ENCODE measurements at places on chromosomes 7 and 10.
A peak's percentile ranks its signal among the peaks of the same experiment; 100 is the strongest.

DNA sequence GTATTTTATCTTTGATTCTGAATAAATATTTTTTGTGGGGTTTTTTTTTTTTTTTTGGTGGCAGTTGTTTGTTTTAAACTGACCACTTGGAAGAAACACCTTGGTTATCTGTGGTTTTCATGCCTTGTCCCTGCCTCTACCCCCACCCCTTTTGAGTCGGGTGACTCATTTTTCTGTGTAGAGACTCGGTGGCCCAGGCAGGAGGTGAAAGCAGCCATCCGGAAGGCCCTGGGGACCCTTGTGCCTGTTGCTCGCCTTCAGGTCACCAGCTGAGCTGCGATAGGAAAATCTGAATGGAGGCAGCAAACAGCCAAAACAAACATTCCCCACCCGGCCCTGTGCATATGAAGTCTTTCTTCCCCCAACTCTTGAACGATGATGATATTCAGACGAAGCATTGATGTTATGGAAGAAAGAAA, 22.8 kb downstream of the CYP17A1 start:
- H3K27me3 ChIP-seq: no peaks in the 10 kb centered on the region
- H3K4me1 ChIP-seq: peaks cover 70% of the 10 kb centered on the region
- H3K4me3 ChIP-seq: no peak overlapping the region
- peak overlapping the region; percentile 98 for H3K27ac ChIP-seq

GRCh38 chr10:31274310-31274709, 44.7 kb upstream of the ZEB1 start:
- H3K4me3 ChIP-seq: no peak overlapping the region
- H3K27ac ChIP-seq: no peak overlapping the region

- DNase-seq: no peak
- H3K36me3 ChIP-seq: no peaks in the 10 kb centered on the region
- H3K4me3 ChIP-seq: no peak overlapping the region
- no peaks in the 10 kb centered on the region for H3K4me1 ChIP-seq
Measured at GRCh38 chr10:30284865-30285594, 64.0 kb downstream of the MTPAP start.

DNA sequence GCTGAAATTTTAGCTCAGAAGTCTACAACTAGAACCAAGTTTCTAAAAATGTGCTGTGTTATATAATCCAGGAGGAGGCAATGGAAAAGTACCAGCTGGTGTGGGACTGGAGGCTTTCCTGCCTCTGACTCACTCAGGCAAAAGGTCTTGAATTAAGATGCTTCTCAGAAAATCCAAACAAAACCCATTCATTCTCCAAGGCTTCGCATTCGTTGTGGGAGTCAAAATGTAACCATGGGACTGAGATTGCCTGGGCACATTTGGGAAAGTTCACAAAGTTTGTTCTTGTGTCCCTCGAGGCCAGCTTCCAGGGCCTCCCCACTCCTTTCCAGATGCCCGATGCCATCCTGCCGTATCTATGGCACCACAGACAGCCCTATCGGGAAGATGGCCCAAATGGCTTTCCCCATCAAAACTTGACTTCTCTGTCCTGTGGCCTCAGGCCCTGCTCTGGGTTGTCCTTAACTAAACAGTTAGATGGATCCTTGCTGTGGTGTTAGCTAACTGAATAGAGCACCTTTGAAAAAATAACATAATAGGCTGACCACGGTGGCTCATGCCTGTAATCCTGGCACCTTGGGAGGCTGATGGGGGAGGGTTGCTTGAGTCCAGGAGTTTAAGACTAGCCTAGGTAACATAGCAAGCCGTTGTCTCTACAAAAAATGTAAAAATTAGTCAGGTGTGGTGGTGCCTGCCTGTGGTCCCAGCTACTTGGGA, 180.5 kb downstream of the PFKFB3 start:
- no peak for DNase-seq
- H3K4me3 ChIP-seq: no peak overlapping the region
- H3K27me3 ChIP-seq: no peaks in the 10 kb centered on the region
- H3K27ac ChIP-seq: peak overlapping the region; percentile 25

GRCh38 chr7:13852281-13852968, 137.0 kb downstream of the ETV1 start:
- no peak overlapping the region for H3K4me3 ChIP-seq
- H3K4me1 ChIP-seq: no peaks in the 10 kb centered on the region
- no peak for DNase-seq
- H3K27me3 ChIP-seq: no peaks in the 10 kb centered on the region
- H3K27ac ChIP-seq: no peak overlapping the region
- no peaks in the 10 kb centered on the region for H3K36me3 ChIP-seq

- no peak overlapping the region for H3K27ac ChIP-seq
- no peaks in the 10 kb centered on the region for H3K27me3 ChIP-seq
- DNase-seq: no peak
- H3K4me1 ChIP-seq: no peaks in the 10 kb centered on the region
- H3K4me3 ChIP-seq: no peak overlapping the region
Measured at GRCh38 chr10:61028861-61029361, 84.9 kb upstream of the RHOBTB1 start.

GRCh38 chr7:103989785-103990767, 618 bp upstream of the RELN start:
- H3K4me1 ChIP-seq: no peaks in the 10 kb centered on the region
- H3K27ac ChIP-seq: peak overlapping the region; percentile 91
- H3K4me3 ChIP-seq: peak overlapping the region; percentile 71
- peaks cover 10% of the 10 kb centered on the region for H3K27me3 ChIP-seq

GRCh38 chr10:42150428-42151061, 487.8 kb downstream of the ZNF33B start:
- H3K36me3 ChIP-seq: no peaks in the 10 kb centered on the region
- H3K27me3 ChIP-seq: no peaks in the 10 kb centered on the region
- H3K27ac ChIP-seq: no peak overlapping the region
- H3K4me1 ChIP-seq: no peaks in the 10 kb centered on the region

DNA sequence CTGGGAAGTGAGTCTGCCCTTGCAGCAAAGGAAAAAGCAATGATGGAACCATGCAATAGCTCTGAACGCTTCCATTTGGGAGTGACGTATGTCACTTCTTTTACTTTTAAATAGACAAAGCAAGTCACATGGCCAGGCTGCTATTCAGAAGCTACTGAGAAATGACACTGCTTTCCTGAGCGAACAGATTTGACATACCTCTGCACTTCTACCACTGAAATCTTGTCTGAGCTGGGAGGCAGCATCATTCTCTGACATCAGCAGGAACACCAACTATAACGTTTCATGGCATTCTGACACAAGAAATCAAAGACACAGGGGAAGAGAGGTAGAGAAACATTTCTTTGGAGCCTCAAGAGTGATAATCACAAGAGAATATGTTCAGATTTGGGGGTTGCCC, 271.1 kb downstream of the SNX13 start:
- no peak overlapping the region for H3K27ac ChIP-seq
- no peak for DNase-seq
- no peaks in the 10 kb centered on the region for H3K27me3 ChIP-seq
- H3K4me1 ChIP-seq: no peaks in the 10 kb centered on the region
- H3K4me3 ChIP-seq: no peak overlapping the region

- H3K36me3 ChIP-seq: no peaks in the 10 kb centered on the region
- no peak overlapping the region for H3K27ac ChIP-seq
- H3K27me3 ChIP-seq: no peaks in the 10 kb centered on the region
- no peaks in the 10 kb centered on the region for H3K4me1 ChIP-seq
Measured at GRCh38 chr10:10794791-10795191, 222.9 kb upstream of the CELF2 start.

DNA sequence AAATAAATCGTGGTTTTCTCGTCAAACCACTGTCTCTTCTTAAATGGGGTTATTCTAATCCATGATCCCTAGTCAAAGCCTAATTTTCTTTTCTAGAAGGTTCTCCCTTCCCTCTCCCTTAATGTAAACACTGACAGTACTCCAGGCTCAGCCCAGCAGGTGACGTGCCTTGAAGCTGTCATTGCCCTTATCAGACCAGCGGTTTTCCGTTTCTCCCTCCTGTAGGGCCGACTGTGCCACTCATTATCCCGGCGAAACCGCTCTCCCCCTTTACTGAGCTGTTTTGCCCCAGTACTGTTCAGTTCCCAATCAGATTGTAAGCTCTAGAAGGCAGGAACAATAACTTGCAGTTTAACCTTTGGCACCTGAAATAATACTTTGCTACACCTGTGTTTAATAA, 153.5 kb upstream of the RHEB start:
- no peaks in the 10 kb centered on the region for H3K27me3 ChIP-seq
- H3K4me3 ChIP-seq: no peak overlapping the region
- no peak overlapping the region for H3K27ac ChIP-seq
- H3K4me1 ChIP-seq: no peaks in the 10 kb centered on the region

- no peaks in the 10 kb centered on the region for H3K4me1 ChIP-seq
- H3K4me3 ChIP-seq: no peak overlapping the region
- no peaks in the 10 kb centered on the region for H3K36me3 ChIP-seq
Measured at GRCh38 chr10:77111611-77112550, 525.7 kb downstream of the KCNMA1 start.

GRCh38 chr10:43708262-43708661, 59.6 kb upstream of the ZNF32 start:
- H3K4me3 ChIP-seq: no peak overlapping the region
- H3K27ac ChIP-seq: no peak overlapping the region
- no peaks in the 10 kb centered on the region for H3K36me3 ChIP-seq
- no peak for DNase-seq

GRCh38 chr7:552868-553635, 33.4 kb upstream of the PDGFA start:
- H3K4me3 ChIP-seq: no peak overlapping the region
- no peaks in the 10 kb centered on the region for H3K36me3 ChIP-seq
- H3K27me3 ChIP-seq: no peaks in the 10 kb centered on the region
- no peak for DNase-seq
- H3K27ac ChIP-seq: no peak overlapping the region

DNA sequence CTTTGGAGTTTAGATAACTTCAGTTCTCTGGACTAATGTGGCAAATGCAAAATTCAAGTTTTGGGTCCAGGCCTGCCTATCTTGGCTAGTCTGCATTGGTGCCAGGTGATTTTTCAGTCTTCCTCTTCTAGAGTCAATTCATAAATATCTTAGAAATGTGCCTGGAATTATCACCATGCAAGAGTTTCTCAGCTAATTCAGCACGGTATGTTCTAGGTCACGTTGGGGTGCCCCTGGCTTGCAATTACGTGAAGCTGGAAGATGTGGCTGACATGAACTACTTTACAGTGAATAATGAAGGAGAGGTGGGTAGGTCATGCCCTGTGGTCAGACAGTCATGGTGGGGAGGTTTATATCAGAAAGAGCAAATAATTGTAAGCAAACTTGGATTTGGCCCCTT, 25.0 kb downstream of the ZDHHC6 start:
- H3K27ac ChIP-seq: no peak overlapping the region
- no peaks in the 10 kb centered on the region for H3K27me3 ChIP-seq
- no peak for DNase-seq
- H3K4me3 ChIP-seq: no peak overlapping the region
- no peaks in the 10 kb centered on the region for H3K36me3 ChIP-seq

DNA sequence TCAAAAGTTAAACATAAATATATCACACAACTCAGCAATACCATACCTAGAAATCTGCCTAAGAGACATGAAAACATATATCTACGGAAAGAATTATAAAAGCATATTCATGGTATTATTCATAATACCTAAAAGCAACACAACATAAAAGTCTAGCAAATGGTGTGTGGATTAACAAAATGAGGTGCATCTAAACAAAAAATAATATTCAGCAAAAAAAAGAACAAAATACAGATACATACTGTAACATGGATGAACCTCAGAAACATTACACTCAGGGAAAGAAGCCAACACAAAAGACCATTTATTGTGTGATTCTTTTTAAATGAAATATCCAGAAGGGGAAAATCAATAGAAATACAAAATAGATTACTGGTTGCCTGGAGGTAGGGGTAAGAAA, 155.0 kb downstream of the IMMP2L start:
- no peak overlapping the region for H3K27ac ChIP-seq
- DNase-seq: no peak
- no peaks in the 10 kb centered on the region for H3K36me3 ChIP-seq
- no peak overlapping the region for H3K4me3 ChIP-seq
- H3K4me1 ChIP-seq: no peaks in the 10 kb centered on the region

GRCh38 chr10:19889256-19889655, 73.0 kb downstream of the PLXDC2 start:
- H3K36me3 ChIP-seq: no peaks in the 10 kb centered on the region
- H3K27ac ChIP-seq: no peak overlapping the region
- no peaks in the 10 kb centered on the region for H3K27me3 ChIP-seq
- no peak for DNase-seq
- peaks cover 16% of the 10 kb centered on the region for H3K4me1 ChIP-seq

- H3K27ac ChIP-seq: no peak overlapping the region
- DNase-seq: no peak
- H3K36me3 ChIP-seq: no peaks in the 10 kb centered on the region
- H3K4me1 ChIP-seq: no peaks in the 10 kb centered on the region
- no peaks in the 10 kb centered on the region for H3K27me3 ChIP-seq
- no peak overlapping the region for H3K4me3 ChIP-seq
Measured at GRCh38 chr10:108801775-108802517, 1121.4 kb downstream of the XPNPEP1 start.

DNA sequence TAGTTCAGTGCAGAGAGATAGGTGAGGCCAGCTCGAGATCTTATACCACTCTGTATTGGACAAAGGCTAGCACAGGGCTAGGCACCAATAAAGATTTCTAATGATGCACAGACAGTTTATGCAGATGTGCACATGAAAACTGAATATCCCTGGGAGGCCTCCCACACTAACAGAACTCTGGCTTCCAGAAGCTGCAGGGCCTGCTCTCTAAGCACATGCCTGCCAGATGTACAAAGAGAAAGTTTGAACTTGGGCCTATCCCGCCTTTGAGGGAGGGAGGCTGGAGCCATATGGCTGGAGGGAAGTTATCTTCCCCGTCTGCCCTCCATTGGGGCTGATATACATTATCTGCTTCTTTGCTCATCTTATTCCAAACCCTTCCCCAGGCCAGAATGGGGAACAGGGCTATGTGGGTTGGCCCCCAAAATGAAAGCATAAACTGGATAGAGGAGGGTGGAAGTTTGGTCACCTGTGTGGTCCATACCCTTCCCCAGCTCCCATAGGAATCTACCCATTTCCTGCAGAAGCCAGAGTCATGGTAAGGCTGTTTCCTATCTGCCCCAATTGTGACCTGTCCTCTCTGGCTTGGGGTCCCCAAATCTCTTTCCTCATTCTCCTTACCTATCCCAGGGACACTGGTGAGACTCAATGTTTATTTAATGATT, 3.8 kb downstream of the KAZALD1 start:
- no peaks in the 10 kb centered on the region for H3K27me3 ChIP-seq
- peaks cover 35% of the 10 kb centered on the region for H3K4me1 ChIP-seq
- H3K36me3 ChIP-seq: no peaks in the 10 kb centered on the region
- DNase-seq: no peak

Measured in tibial nerve (tissue), 4 donors.